Activated CD8-positive, alpha-beta memory T cell treated with anti-CD3 and anti-CD28 coated beads for 24 hours (primary cell): ENCODE measurements at places on chromosomes 7 and 10.

GRCh38 chr7:65448816-65449504 lies 75.3 kb downstream of the ZNF92 start:
- no peak for DNase-seq

DNA sequence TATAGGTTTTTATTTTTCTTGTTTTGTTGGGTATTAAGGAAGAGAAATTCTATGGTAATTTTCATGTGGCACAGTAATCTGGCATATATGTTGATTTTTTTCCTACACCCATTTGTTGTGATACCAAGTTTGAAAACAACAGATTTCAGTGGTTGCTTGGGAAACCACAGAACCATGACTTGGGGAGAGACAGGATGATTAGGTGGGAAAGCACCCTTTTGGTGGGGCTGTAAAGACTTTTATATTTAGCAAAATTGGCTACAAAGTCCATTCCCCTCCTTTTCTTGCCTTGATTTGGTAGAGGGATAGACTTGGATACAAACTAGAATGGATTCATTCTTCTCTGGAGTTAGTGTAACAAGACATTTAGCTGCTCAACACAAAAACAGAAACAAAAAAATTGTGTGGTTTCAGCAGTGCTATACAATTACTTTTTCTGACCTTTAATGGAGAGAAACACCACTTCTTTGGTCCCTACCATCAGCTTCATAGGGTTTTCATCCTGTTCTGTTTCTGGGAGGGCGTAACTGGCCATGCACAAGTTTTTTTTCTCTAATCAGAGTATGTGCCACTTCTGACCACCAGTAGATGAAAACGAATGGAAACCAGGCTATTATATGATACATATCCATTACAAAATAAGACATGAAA lies 52.7 kb downstream of the FIGNL1 start:
- DNase-seq, result peak; percentile 55

DNA sequence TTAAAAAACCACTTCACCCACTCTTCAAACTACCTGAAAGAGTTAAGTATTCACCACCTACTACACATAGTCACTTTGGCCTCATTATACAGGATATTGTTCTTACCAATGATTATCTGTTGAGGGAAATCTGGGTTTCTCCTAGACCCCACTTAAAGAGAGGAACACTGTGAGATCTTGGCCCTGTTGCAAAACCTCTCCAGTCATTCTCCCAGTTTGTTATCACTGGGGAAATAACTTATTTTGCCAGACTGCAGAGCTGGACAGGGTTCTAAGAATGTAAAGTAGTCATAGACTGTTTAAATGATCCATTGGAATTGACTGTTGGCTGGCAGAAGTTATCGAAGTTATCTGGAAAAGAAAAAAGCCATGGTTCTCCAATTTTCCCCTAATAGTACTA lies 143.8 kb downstream of the HGF start:
- no peak for DNase-seq

- no peak for DNase-seq
Measured at GRCh38 chr10:120423431-120424197, 33.4 kb upstream of the PLPP4 start.

- no peak for DNase-seq
Measured at GRCh38 chr7:39825401-39825980, 124.6 kb upstream of the CDK13 start.

- DNase-seq, result no peak
Measured at GRCh38 chr10:88851706-88852105, at the start of gene ANKRD22. Gene ANKRD22, minus strand, starts transcription at chr10:88851844. Its CDS starts 237 bp downstream, at chr10:88851607.

- DNase-seq, result no peak
Measured at GRCh38 chr7:30169579-30169978, 34.8 kb downstream of the MTURN start.

DNA sequence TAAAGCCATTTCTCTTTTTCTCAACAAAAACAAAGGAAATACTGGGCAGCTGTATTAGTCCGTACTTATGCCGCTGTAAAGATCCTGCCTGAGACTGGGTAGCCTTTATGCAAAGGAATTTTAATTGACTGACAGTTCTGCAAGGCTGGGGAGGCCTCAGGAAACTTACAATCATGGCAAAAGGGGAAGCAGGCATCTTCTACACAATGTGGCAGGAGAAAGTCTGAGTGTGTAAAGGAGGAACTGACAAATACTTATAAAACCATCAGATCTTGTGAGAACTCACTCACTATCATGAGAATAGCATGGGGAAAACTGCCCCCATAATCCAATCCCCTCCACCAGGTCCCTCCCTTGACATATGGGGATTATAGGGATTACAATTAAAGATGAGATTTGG lies 264.3 kb downstream of the SEMA3A start:
- no peak for DNase-seq

DNA sequence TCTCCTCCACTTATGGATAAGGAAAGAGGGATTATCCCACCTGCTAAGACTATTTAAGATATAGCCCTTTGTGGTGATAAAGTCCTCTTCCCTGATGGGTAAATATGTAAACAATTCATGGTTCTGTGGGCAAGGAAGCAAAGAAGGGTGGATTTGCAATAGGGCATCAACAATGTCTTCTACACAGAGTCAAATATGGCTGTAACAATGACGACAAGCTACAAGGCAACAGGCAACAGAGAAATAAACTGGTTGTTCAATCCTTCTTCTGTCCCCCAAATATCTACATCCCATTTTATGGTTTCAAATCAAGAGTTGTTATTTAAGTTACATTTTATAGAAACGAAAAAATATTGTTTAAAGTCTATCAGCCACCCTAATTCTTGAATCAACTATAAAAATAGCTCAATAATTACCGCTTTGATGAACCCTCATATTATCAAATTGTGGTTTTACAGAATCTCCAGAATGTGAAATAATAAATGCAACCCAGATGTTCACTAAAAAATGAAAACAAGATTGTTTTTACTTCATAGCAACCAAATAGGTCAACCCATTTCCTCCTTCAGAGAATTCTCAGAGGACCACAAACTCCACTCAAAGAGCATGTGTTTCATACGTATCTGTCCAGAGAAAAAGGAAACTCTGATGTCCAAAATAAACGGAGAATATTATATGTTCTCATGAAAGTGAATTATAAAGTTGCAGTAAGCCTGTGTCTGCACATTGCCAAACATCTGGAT lies 13.8 kb downstream of the CYTH3 start:
- no peak for DNase-seq

- DNase-seq, result no peak
Measured at GRCh38 chr10:122499491-122499941, 38.2 kb downstream of the HTRA1 start.

GRCh38 chr10:58028597-58029366 lies 238.9 kb downstream of the IPMK start:
- no peak for DNase-seq

GRCh38 chr10:119233123-119233820 lies 25.9 kb downstream of the GRK5 start:
- DNase-seq, result no peak

DNA sequence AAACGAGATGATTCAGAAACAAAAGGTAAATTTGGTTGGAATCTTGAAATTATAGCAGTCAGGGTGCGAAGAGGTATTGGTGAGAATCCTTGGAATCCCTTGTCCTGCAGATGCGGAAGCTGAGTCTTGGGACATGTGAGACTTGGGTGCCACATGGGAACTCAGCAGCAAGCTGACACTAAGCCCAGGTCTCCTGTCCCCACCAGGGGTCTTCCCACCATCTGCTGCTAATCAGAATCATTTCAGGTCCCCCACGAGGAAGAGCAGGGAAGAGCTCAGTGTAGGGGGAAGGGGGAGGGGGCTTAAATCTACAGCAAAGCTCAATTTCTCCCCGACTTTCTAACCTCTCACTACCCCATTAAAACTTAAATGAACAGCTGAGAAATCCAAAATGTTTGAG lies 126.1 kb upstream of the BMPER start:
- no peak for DNase-seq

DNA sequence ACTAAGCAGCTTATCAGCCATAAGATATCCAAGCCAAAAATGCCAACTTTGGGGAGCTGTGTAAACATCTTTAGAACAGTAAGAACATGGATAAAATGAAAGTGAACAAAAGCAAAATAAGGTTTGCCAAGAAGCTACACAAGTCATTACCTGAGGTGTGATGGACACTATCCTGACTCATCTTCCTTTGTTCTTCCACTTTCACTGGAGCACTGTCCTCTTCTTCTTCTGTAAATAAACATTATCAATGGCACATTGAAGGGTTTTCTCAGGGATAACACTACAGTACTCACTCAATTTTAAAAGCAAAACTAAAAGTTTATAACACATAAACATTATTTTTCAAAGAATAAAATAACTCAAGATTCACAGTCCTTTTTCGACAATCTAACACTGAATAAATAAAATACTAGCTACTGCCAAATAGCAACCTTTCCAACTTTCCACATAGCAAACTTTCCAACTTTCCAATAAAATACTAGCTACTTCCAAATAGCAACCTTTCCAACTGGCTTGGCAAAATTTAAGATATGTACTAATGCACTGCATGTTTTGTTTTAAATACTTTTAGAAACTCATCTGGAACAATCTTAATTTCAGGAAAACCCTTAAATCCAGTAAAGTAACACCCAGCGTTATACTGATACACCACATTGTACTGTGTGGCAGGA lies 174.1 kb downstream of the SKAP2 start:
- no peak for DNase-seq

DNA sequence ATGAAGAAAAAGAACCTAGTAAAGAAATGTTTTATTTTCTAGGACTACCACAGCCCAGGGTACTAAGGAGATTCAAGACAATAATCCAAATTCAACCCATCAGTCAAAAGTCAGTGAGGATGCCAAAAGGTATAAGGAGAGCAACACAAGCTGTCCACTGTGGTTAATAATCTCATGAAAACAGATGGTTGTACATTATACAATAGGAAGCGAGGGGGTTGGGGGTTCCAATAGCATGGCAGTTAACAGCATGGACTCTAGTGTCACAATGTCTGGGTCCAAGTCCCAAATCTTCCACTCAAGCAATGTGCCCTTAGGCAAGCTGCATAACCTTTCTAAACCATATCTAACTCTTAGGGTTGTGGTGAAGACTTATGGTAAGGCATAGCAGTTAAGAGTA lies 35.1 kb downstream of the BRAF start:
- DNase-seq, result no peak

DNA sequence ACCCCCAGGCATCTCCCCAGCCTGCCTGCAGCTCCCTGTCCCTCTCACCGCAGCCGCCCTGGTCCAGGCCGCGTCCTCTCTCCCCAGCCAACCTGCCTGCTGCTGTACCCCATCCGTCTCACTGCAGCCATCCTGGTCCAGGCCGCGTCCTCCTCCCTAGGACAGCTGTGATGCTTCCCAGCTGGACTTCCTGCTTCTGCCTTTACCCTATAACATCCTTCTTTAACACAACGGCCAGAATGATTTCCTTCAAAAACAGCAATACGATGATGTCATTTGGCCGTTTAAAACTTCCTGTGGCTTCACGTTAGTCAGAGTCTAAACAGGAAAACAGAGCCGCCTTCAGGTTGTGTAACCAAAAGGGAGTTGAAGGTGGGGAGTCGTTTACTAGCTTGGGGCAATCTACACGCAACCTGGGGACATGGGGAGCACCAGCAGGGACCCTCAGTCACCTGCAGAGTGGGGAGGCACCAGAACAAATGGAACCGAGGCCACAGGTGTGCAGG lies 32.2 kb upstream of the ZFAND2A start:
- DNase-seq, result peak; percentile 66

- DNase-seq, result peak; percentile 9
Measured at GRCh38 chr7:98997846-98998245, 119.5 kb downstream of the TRRAP start.
